ENCODE measurements at places on chromosomes 1 and 21. TPM values are rescaled to one million over a fixed set of nuclear protein-coding genes. Genes with fewer than 3 reads are reported as not detected.

Gene CCDC181
- total RNA-seq = 8.2 TPM

Gene B3GALT5
- 4.9 TPM for total RNA-seq

Gene LIPI
- not detected for total RNA-seq

Gene KRTAP7-1
- total RNA-seq = not detected

Gene CRYAA
- total RNA-seq = not detected

Gene OR6K2
- not detected for total RNA-seq

Gene LCE2C
- total RNA-seq = not detected

Gene SPATA21
- not detected for total RNA-seq

Gene FAM131C
- total RNA-seq = 4.2 TPM

- no peak for DNase-seq
Measured at GRCh38 chr1:178595491-178595890, 82.6 kb downstream of the TEX35 start.

DNA sequence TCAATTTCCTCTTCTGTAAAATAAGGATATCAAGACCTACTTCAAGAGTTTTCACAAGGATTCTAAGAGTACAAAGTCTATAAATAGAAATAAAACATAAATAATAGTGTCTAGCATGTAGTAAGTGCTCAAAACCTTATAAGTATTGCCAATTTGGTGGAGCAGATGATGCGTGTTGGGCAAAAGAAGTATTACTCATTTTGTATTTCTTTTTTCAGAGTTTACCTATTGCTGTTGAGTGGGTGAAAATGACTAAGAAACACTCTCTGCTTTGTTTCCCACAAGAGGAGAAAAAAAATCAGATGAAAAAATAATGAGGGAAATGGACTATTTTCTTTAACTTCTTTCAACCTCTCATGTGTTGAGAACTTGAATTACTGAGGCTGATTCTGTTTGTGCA, 103.3 kb upstream of the KCNK2 start:
- DNase-seq = no peak

DNA sequence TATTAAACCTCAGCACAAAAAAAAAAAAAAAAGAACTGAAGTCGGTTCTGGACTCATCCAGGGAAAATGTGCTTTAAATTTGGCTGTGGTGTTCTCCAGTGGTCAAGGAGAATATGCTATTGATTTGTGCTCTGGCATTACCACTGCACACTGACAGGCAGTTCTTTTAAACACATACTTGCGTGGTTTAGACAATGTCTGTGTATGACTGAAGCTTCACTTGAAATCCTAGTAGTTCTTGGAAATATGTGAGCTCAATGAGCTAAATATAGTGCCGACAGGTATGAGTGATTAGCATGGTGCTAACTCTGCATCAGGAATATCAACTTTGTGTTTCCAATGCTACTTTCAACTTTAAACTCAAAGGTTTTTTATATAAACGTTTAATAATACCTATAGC, 415.6 kb downstream of the SMYD3 start:
- no peak for DNase-seq

DNA sequence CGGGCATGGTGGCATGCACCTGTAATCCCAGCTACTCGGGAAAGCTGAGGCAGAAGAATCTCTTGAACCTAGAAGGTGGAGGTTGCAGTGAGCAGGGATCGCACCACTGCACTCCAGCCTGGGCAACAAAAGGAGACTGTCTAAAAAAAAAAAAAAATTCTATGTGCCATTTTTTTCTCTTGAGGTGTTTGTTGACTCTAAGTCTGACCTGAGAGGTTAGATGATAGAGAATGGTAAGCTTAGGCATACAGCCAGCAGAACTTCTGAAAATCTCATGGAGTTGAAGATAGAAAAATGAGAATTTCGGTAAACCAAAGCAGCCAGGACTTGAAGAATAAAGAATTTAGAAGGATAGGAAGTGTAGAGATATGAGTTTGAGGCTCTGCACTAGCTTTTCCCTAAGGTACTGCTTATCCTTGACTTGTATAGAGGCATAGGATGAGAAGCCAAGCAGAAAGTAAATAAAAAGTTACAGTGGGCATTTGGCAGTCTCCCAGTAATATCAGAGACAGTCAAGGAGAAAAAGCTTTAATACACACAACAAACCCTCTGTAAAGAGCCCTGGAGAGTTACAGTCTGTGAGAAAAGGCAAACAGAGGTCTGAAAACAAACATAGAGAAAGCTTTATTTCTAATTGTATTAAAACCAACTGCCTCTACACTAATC, 24.3 kb downstream of the F13B start:
- no peak for DNase-seq

GRCh38 chr1:55854911-55855310, 639.7 kb upstream of the USP24 start:
- DNase-seq = no peak

DNA sequence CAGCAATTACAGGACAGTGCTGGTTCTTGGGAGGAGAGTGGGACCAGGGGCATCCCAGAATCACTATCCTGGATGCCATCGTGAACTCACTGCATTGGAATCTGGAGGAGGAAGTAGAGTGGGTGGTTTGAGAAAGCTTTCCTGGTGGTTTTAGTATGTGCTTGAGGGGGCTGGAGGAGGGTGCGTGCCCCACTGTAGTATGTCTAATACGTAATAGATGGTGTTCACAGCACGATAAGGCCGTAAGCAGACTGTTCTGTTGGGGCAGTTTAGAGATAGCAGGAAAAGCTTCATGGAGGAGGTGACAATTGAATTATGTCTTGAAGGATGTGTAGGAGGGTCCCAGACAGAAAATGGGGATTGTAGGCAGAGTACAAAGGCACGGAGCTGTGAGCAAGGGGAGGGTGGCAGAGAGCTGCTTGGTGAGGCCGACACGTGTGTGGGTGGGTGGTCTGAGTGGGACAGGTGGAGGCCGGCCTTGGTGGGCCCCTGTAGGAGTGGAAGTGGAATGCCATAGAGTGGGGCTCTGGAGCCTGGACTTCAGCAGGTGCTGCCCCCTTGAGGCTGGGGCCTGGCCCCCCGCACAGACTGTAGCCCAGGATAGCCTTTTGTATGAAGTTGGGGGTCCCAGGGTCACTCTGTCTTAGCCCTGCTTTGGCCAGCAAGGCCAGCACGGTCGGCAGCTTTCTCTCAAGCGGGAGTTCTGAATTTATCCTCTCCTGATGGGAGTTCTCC, 37.0 kb downstream of the IL6R start:
- peak; percentile 42 for DNase-seq

GRCh38 chr1:165073185-165074007, 283.1 kb downstream of the LMX1A start:
- DNase-seq = peak; percentile 27

GRCh38 chr1:183239793-183240525, 53.9 kb downstream of the LAMC2 start:
- DNase-seq = no peak

DNA sequence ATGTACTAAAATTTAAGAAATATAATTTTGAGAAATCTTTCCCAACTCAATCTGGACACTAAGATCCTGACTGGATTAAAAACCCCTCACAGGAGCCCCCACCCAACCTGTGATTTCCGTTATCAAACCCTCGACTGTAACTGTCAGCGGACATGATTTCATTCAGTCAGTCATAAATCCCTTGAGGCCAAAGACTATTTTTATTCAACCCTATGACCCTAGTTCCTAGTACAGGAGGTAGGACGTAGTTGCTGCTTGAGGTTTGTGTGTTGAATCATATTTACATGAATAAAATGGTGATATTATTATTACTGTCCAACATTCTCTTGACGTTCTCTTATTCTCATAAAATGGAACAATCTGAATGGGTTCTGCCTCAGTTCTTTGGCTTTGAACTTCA, 73.1 kb upstream of the DYNLT5 start:
- no peak for DNase-seq

GRCh38 chr1:8685463-8685862, 132.0 kb downstream of the RERE start:
- DNase-seq = no peak

- no peak for DNase-seq
Measured at GRCh38 chr1:106957795-106958194, 98.7 kb upstream of the PRMT6 start.

- no peak for DNase-seq
Measured at GRCh38 chr1:56825436-56825835, 6.2 kb upstream of the FYB2 start.

DNA sequence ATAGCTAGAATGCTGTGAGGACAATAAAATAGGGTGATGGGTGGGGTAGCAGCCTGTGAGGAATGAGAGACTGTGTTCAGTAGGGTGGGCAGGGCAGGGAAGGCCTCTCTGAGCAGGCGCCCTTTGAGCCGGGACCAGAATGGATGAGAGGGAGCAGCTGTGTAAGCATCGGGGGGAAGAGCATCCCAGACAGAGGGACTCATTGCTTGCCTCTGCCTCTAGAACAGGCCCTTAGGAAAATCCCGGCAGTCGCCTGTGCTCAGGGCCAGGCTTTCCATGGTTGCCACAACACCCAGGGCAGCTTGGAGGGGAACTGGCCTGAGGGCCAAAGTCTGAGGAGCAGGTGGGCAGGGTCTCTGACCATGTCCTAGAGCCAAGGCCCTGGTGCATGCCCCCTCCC, 774 bp downstream of the SLC2A7 start:
- no peak for DNase-seq

DNA sequence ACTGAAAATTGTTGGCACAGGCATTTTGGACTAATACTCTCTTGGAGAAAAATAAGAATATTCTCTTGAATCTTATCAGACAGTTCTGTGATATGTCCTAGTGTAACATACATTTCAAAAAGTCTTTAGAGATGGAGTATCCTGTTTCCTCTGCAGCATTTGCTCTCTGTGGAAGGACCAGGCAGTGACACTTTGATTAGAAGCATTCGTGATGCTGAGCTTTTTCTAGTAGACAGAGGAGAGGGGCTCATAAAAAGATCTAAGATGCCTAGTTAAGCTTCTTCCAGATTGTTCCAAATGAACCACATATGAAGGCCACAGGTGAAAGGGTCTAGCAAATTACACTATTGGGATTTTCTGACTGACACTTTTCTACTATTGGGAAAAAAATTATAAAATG, 120.3 kb downstream of the C1orf21 start:
- DNase-seq = no peak

DNA sequence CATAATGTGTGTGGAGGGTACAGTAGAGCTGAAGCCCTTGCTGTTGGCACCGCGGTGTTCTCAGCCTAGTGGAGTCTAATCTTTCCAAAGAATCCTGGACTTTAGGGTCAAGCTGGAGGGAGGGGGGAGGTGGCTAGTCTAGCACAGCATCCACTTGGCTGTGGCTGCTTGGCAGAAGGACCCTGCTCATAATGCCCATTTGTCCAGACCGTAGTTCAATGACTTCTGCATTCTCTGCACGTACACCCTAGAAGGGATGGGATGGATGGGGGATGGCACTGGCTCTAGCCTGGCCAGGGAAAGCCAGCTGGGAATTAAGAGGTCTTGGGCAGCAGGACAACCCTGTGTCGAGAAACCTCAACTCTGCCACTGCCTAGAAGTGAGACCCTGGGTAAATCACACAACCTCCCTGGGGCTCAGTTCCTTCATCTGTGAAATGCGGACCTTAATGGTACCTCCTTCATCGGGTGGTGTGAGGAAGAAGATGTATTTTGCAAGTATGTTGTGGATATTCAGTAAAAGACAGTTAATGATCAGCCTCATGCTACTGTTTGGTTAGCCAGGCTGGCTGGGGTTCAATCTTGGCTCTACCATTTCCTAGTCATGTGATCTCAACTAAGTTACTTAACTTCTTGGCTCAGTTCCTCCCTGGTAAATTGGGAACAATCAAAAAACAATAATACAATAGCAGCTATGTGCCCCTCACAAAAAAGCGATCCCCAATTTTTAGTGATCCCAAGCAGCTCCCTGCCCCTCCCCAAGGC, 27.2 kb upstream of the CLIC4 start:
- DNase-seq = peak; percentile 63

GRCh38 chr1:44061857-44062256, 30.6 kb upstream of the SLC6A9 start:
- DNase-seq = no peak

DNA sequence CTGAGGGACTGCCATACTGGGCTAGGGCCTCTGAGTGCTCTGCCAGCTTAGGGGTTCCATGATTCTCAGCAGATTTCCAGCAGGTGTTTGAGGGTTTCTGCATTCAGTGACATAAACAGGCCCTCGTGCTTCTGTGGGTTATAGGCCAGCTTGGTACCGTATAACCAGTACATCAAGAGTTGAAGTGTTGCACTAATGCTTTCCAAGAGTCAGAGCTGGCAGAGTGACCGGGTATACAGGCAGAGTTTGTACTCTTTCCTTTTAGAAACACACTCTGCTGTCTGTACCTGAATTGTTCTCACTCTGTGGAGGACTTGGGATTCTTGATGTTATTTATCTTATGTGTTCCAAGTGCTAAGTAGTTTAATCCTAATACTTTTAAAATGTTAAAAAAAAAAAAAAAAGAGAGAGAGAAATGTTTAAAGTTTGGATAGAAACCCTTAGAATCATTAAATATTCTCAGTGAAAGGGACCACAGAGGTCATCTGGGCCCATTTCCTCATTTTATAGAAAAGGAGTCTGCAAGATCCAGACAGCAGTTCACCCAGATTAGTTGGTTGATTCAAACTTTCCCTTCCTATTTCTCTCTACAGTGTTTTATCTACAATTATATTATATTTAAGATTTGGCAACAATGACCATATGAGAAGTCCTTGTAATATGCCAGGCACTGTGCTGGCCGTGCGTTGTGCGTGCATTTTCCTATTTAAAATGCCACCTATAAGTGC, 325.8 kb downstream of the KIF26B start:
- DNase-seq = no peak

GRCh38 chr1:207619871-207620542, 24.9 kb upstream of the CR1L start:
- DNase-seq = peak; percentile 14

DNA sequence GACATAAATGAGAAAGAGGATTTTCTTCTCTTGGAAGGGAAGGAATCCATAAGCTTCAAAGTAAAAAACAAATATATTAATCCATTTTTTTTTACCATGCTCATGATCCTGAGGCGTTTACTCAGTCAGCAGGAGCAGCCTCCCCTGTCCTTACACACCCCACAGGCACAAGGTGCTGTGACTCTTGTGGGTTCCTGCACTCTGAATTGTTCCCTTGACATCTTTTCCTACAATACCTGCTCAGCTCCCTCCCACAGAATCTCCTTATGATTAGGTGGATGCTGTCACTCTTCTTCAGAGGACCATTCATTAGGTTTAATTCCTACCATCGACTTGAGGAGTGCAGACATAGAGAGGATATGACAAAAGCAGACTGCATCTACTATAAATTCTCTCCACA, 10.1 kb upstream of the PSRC1 start:
- DNase-seq = no peak

DNA sequence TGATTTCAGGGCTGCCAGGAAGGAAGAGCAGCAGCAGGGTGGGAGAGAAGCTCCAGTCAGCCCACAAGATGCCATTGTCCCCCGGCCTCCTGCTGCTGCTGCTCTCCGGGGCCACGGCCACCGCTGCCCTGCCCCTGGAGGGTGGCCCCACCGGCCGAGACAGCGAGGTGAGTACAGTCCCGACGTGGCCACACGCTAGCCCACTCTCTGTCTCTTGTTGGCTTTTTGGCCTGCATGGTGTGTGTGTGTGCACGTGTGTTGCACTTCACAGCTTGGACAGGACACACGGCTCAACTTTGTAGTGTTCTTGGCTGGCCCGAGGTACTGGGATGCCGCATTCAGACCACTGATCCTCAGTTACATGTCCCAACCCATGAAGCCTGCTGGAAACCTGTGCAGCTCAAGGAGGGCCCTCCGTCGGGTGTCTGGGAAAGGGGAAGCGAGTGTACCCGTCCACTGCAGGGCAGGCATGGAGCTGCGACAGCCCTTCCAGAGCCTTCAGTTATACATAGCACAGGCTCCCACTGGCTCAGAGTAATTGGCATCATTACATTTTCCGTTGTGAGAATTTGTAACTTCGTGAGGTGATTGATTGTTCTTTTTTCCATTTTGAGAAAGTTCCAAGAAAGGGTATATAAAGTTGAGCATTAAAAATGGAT, 454 bp downstream of the CORT start:
- no peak for DNase-seq

- no peak for DNase-seq
Measured at GRCh38 chr1:245858722-245859492, 648.2 kb downstream of the SMYD3 start.

Measured in body of pancreas (tissue), 4 donors.